Activated CD8-positive, alpha-beta memory T cell treated with anti-CD3 and anti-CD28 coated beads, Interleukin-2, amount 50 U/mL, for 4 hours (primary cell): ENCODE measurements at places on chromosomes 12 and 14.
A peak's percentile ranks its signal among the peaks of the same experiment; 100 is the strongest.

GRCh38 chr12:108337235-108338223 is 1.6 kb downstream of the CMKLR1 start:
- DNase-seq, result no peak

- DNase-seq, result no peak
Observed at GRCh38 chr14:96649327-96649601, 147.1 kb downstream of the PAPOLA start.

DNA sequence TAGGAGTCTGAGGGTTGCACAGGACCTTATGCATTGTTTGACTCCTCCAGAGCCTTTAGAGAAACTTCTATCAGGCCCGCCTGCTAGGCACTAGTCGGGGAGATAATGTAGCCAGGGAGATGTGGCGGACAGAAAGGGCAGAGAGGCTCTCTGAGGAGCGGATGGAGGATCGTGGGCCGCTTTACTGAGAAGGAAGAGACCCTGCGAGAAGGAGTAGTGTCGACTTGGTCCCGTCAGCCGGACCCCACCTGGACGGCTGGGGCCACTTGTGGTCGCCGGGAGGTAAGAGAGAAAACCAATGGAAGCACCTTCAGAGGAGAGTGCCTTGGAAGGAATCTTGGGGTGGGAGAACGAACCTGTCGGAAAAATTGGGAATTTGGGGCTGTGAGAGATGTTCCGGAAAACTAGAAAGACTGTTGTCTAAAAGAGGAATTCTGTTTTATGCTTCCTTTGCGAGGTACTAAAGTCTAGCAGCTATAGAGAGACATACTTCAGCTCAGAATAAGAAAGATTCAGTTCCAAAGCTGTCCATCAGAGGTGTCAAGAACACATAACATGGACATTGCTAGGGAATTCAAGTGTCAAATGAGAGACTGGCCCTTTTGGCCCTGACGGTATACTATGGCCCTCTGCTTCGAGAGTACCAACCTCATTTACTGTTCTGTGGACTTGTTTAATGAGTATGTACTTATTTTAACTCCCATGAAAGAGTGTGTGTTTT is 660 bp upstream of the MCRS1 start:
- DNase-seq, result no peak

DNA sequence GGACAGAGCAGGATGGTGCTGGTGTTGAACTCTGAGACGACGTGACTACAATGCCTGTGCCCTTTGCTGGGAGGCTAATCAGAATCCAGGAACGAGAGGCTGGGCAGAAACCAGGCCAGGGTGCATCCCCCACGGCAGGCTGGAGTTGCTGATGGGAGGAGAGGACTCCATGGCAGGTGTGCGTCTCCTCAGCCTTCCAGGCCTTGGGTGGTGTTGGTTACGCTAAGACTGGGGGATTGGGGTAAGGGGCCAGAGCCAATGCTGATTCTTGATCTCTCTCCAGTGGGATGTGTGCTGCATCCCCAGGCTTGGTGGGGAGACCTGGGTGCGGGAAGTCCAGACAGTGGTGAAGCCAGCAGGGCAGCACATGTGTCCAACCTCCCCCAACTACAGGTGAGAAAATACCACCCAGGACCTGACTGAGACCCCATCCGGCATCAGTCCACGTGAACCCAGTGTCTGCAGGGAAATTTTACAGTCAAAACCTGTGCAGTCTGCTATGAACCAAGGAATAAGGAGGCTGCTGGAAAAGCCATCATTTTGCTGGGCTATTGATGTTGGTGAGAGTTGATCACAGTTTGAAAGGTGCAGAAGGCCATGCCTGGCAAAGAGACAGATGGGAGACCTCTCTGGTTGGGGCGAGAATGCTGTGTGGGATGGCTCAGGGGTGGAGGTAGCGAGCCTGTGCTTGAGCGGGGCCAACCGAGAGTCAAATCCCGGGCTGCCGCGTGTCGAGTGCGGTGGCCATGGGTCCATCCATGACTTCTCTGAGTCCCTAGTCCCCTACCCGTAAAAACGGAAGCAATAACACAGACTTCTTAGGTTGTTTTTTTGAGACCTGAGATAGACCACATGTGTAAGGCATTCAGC is 89.8 kb downstream of the NTF3 start:
- no peak for DNase-seq

GRCh38 chr14:22122829-22123560 is 449.4 kb upstream of the OR4E1 start:
- no peak for DNase-seq

DNA sequence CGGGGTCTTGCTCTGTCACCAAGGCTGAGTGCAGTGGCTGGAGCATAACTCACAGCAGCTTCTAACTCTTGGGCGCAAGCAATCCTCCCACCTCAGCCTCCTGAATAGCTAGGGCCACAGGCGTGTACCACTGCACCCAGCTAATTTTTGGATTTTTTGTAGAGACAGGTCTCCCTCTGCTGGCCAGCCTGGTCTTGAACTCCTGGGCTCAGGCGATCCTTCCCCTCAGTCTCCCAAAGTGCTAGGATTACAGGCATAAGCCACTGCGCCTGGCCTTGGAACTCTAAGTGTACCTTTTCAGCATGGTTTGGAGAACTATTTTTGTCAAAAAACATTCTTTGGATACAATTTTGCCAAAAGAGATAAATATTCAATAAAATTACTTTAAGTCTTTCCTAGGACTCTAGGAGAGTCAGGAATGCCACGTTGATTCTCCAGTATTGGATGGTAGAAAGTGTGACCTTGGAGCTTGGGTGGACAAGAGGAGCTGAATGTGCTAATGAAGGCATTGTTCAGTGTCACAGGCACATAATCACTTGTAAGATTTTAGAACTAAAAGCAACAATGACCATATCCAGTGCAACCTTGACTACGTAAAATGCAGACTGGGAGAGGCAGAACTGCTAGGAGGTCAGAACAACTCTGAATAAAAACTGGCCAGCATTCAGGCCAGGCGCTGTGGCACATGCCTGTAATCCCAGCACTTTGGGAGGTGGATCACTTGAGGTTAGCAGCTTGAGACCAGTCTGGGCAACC is 2.8 kb downstream of the SRSF9 start:
- DNase-seq, result peak; percentile 48

DNA sequence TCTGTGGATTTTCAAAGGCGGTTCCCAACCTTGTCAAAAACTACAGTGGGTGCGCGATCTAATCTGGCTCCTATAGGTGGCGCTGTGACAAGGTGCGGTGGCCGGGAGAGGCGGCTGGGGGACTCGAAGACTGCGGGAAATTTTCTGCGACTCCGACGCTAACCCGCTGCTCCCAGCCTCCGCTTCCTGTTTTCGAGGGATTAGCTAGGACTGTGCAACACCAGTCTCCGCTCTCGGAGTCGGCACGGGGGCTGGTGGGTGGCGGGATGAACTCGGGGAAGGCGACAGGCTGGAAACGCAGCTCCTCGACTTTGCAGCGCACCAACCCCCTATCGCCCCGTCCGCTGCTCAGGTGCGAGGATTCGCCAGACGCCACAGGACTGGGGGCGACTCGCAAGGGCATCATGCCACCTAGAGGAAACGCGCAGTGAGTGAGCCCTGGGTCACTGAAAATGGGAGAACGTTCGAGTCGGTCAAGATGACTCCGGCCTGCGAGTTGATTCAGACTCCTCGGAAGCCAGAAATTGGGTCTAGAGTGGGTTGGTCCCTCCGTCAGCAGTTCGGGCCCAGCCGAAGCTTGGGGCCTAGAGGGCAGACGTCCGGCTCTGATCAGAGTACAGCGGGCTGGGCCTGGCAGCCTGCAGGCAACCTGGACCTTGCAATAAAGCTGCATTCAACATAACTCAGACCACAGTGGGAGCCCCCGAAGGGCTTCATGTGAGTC is 5.5 kb upstream of the PAX9 start:
- no peak for DNase-seq

DNA sequence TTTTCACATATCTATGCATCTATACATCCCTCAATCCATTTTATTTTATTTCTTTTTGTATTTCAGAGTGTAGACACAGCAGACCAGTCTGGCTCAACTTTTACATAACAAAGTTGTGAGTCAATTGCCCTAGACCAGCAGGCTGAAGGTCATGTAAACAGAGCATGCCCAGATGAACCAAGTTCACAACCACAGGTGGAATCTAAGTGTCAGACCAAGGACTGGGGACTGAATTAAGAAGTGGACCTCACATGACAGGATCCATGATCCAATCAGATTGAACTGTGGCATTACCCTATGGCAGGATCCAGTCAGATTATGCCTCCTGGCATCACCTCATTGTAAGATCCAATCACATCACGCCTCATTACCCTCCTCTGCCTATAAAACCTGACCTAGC is 455.8 kb downstream of the SOX5 start:
- no peak for DNase-seq

DNA sequence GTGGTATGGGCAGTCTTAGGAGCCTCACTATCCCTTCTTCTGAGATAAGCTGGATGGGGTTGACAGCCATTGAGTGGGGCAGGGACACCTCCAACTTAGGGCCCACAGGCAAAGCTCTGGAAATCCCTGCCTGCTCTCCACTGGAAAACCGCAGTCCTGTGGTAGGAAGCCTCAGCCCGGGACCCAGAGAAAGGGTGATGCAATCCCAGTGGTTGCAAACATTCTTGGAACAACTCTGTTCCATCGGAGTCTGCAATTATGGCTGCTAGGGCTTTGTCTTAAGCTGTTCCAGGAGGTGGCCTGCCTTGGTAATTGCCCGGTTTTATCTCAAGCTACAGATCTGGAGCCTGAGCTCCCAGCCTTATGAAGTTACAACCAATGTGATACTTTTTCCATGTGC is 133.4 kb downstream of the DICER1 start:
- DNase-seq, result no peak

GRCh38 chr14:79090641-79091180 is 920.5 kb downstream of the NRXN3 start:
- DNase-seq, result no peak

- DNase-seq, result no peak
Observed at GRCh38 chr12:182381-182892, 31.5 kb downstream of the SLC6A12 start.

- DNase-seq, result no peak
Observed at GRCh38 chr12:75414671-75415070, 23.8 kb downstream of the GLIPR1L2 start.

DNA sequence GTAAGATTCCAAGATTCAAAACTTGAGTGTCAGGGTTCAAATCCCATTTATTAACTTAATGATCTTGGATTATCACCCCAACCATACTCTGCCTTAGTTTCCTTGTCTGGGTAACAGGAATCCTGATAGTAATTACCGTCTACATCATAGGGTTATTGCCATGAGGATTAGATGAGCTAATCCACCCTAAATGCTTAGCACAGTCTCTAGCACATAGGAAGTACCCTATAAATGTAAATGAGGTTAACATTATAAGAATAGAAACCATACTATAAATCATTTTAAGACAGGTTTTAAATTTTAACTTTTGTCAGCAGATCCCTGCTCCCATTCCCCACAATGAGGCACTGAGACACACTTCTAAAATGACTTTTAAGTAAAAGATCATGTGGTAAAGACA is 36.5 kb downstream of the DBX2 start:
- no peak for DNase-seq

DNA sequence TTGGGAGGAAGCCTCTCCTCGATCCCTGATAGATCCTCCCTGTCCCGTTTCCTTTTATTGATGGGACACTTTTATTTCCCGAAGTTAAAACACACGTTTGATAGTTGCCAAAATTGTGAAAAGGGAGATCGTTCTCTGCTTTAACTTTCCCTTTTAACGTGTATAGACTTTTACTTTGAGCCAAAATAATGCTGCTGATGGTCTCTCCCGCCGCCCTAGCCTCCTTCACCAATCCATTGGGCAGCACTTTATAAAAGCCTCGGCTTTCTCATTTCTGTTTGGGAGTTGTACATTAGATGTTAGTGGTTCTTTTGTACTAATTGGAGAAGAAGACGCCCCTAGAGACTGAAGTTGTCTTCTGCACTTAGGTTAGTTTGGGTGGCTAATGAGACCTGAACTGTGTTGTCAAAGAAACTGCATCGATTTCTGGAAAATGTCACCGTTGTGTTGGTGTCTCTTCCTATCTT is 1.4 kb downstream of the TMTC2 start:
- no peak for DNase-seq

DNA sequence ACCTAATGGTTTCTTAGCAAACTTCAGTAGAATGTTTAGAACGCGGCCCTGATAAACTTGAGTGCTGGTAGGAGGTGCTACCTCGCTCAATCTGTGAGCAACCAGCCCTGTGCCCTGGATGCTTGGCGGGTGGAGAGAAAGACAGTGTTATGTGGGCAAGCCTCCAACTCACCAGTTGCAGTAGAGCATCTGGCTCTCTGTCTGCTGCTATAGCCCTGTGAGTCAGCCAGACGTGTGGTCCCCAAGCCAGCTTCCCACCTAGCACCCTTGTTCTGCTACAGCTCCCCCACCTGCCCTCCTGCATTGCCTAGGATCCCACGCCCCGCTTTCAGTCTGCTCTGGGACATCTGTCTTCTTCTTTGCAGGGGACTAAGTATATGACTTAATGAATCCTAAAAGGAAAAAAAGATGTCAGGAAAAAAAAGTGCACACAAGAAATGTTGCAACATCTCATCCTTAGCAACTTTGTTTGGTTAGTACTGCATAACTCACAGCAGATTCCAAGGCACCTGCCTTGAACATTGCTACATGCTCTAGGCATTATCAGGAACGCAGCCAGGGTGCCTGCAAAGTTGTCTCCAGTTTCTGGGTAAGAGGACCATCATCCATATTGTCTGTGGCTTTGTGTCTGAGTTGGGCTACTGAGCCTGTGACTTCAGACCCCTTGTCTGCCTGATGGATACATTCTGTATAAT is 13.6 kb downstream of the SNRNP35 start:
- DNase-seq, result no peak

- DNase-seq, result no peak
Observed at GRCh38 chr12:15797818-15798217, 8.6 kb upstream of the EPS8 start.

- no peak for DNase-seq
Observed at GRCh38 chr12:101044512-101045059, 165.5 kb downstream of the SLC5A8 start.

GRCh38 chr12:25083211-25083610 is 111.7 kb downstream of the DNAI7 start:
- no peak for DNase-seq

DNA sequence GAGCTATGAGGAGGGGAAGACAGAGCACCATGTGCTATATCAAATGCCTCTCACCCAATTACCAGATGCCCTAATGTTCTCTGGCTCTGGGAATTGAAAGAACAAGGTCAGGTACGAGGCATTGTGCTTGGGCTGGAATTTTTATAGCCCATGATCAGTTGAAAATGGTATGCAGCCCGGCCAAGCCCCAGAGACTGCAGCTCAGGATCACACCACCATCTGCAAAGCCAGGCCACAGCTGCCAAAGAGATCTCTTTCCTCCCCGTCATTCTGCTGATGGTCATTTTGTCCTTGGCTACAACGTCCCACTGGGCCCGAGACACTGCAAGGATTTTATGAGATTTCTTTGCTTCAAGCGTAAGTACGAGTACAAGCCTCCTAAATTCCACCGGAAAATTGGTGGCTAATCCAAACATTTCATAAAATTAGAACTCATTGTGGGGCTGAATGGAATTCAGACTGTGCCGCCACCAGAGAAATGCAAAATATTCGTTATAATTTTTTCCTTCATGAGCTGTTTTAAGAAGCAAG is 15.1 kb downstream of the NUAK1 start:
- no peak for DNase-seq

- DNase-seq, result no peak
Observed at GRCh38 chr12:58272461-58272860, 331.1 kb downstream of the ATP23 start.

GRCh38 chr14:69860221-69860620 is 19.0 kb upstream of the SMOC1 start:
- no peak for DNase-seq
